ENCODE measurements at places on chromosomes 1 and 21.

- no peak for DNase-seq
Observed at GRCh38 chr21:15776818-15777217, 47.0 kb downstream of the USP25 start.

GRCh38 chr21:37557261-37557950 is 190.8 kb downstream of the DYRK1A start:
- no peak for DNase-seq

- DNase-seq, result no peak
Observed at GRCh38 chr1:109769330-109770078, 5.8 kb upstream of the EPS8L3 start.

GRCh38 chr1:94698759-94699502 is 121.2 kb upstream of the SLC44A3 start:
- DNase-seq, result no peak

- no peak for DNase-seq
Observed at GRCh38 chr1:112063781-112064728, 74.6 kb upstream of the KCND3 start.

DNA sequence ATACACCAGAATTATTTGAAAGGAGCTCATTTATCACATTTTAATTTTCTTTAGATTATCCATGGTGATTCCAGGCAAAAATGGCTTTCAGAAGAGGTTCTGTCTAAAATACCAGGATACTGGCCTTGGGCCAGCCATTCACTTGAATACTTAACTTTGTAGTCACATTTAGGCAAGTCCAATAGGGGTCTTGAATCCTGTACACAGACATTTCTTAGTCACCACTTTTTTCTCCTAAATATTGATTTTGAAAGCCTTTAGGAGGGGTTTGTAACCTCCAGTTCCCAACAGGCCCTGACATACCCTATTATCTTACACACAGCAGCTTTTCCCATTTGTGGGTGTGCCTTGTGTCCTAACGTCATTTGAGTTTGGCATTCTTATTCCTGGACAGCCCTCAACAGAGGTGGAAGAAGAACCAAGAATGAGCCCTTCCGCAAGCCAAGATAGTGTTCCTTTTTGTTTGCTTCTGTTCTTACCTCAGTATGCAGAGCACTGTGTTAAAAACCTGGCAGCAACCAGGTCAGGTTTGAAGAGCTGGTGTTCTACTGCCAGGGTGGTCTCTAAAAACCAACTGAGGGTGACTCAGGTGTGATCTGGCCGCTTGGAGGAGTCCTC is 19.5 kb downstream of the MAP3K7CL start:
- DNase-seq, result no peak

GRCh38 chr1:157113106-157113505 is 13.5 kb upstream of the ETV3L start:
- DNase-seq, result no peak

GRCh38 chr1:17540255-17541001 is 930 bp downstream of the ARHGEF10L start:
- DNase-seq, result no peak

- DNase-seq, result no peak
Observed at GRCh38 chr1:165376811-165377311, 20.3 kb upstream of the LMX1A start.

DNA sequence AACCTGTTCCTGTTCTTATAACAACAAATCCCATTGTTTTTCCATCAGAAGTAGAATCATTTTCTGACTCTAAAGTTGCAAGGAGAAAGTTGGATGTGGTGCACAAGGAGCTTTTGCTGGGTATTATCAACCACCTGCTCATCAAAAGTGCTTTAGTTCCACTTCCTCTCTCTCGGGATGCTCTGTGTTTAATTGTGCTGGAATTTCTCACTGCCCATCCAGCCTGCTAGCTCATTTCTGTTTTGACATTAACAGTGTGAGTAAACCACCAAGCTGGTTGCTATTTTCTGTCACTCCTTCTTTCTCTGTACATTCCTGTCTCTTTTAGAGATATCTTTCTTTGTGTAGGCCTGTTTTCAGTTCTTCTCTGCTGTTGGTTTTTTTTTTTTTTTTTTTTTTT is 6.0 kb downstream of the KDM4A start:
- DNase-seq, result no peak

- no peak for DNase-seq
Observed at GRCh38 chr1:186618401-186619170, 61.6 kb downstream of the PTGS2 start.

- no peak for DNase-seq
Observed at GRCh38 chr1:55334160-55334559, 119.0 kb upstream of the USP24 start.

GRCh38 chr21:31573217-31573616 is 86.3 kb upstream of the SOD1 start:
- no peak for DNase-seq

DNA sequence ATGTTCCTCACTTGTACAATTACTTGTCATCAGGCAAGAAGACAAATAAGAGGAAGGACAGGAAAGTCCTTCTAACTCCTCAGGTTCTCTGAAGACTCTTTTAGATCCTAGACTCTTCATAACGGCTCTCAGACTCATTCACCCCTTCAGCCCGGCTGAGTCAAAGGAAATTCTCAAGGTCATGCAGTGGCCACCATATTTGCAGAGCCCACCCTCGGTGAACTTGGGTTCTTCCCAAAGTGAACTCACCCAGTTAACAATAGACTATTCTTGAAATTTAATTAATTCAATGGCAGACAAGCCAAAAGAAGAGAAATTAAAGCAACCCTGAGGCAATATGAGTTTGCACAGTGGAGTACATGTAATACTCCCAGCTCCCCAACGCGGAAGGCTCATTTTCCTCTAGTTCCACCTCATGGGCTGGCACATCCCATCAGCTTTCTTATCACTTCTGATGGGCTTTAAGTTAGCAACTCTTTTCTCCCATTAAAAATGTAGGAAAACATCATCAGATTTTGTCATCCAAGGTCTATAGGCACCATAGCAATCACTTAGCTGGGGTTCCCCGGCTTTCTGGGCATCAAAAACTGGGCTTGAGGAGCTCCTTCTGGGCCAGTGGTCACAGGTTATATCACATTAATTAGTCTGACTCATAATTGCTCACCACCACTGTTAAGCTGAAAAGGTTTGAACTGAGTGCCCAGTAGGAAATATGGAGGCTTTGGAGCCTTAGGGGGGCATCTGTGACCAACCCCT is 27.8 kb upstream of the TIAM1 start:
- DNase-seq, result no peak

GRCh38 chr1:23210963-23211362 is 6.3 kb downstream of the HTR1D start:
- no peak for DNase-seq

DNA sequence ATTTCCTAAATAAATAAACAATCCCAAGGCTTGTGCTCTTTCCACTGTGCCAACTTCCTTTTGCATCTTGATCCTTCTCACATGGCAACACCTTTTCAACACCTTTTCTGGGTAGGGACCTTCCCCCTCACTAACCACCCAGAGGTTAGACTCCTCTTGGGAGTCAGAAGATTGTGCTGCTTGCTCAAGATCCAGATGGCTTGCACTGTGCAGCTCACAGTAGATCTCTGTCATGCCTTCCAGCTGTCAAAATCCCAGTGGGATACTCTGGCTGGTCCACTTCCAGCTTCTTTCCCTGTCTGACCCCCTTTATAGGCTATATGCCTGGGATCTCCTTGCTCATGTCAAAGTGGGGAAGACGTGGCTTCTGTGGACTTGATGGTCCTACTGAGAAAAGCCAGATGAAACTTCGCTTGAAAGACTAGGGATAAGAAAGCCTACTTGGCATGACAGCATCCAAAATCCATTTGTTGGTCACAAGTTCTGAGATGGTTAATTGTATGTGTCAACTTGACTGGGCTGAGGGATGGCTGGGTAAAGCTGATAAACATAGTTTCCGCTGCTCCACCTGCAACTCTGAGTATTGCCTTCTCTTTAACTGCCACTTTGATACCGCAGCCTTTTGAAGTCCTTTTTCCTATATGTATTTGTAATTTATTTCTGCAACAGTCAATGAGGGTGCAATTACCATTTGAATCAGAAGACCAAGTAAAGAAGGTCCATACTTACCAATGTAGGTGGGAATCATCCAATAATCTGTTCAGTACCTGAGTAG is 74.5 kb downstream of the S1PR1 start:
- DNase-seq, result no peak

- DNase-seq, result no peak
Observed at GRCh38 chr1:75587692-75588091, 23.2 kb downstream of the SLC44A5 start.

- DNase-seq, result no peak
Observed at GRCh38 chr21:45289655-45290515, 2.2 kb upstream of the POFUT2 start.

- DNase-seq, result no peak
Observed at GRCh38 chr21:15706696-15707095, 23.1 kb upstream of the USP25 start.

DNA sequence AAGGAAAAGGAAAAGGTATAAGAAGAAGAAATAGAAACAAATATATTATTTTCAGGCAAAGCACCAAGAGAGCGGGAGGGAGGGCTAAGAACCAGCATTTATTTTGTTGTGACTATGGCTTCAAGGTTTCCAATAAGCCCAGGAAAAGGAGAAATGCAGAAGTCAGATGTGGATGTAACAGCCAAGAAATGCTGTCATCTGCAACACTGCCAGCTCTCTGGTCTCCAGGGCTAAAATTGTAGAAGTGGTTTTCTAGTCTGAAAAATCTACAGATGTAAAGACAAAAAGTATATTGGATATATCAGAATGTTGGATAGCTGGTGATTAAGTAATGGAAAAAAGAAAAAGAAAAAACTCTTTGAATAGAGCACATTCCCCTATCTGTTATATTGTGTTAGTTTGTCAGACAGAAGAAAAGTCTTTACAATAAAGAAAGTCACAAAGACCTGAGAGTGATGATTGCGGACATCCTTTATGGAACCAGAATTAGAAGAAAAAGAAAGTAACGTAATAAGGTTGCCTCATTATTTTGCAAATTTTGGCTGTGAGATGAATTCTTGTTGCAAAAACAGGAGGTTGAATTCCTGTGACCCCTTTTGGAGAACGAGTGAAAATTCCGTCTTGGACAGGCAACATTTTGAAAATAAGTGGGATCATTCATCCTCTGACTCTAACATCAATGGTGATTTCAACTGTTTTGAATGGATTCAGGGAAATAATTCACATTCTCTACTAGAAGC is 938.1 kb downstream of the TTLL7 start:
- no peak for DNase-seq

- DNase-seq, result no peak
Observed at GRCh38 chr1:45802343-45803298, 791 bp upstream of the MAST2 start.

DNA sequence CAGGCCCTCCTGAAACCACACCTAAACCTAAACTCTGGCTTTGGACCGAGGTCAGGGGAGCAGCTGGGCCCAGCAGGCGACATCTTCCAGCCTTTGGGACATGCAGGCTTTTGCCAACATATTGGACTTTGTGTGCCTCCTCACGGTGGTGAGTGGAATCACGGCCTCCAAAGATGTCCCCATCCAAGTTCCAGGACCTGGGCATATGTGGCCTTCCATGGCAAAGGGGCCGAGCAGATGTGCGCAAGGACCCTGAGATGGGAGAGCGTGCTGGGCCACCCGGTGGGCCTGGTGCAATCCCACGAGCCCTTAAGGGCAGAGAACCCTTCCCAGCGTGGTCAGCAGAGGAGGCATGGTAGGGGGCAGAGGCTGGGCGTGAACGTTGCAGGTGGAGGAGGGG is 160.8 kb upstream of the C1orf174 start:
- DNase-seq, result no peak

DNA sequence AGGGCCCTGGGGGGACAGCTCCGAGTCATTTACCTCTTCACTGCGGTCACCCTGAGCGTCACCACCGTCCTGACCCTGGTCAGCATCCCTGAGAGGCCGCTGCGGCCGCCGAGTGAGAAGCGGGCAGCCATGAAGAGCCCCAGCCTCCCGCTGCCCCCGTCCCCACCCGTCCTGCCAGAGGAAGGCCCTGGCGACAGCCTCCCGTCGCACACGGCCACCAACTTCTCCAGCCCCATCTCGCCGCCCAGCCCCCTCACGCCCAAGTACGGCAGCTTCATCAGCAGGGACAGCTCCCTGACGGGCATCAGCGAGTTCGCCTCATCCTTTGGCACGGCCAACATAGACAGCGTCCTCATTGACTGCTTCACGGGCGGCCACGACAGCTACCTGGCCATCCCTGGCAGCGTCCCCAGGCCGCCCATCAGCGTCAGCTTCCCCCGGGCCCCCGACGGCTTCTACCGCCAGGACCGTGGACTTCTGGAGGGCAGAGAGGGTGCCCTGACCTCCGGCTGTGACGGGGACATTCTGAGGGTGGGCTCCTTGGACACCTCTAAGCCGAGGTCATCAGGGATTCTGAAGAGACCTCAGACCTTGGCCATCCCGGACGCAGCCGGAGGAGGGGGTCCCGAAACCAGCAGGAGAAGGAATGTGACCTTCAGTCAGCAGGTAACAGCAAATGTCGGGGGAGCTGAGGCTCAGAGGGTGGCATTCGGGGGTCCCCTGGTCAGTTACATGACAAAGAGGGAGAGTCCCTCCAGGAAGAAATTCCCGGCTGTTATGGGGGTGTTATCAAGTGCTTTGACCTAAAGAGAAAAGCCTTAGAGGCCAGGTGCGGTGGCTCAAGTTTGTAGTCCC is 12.6 kb downstream of the SLC45A1 start:
- no peak for DNase-seq

Data from stimulated activated CD8-positive, alpha-beta memory T cell treated with anti-CD3 and anti-CD28 coated beads, Interleukin-2, amount 100 ng/mL, for 1 hour (primary cell).